A549 treated with CpdA at 1 μM for 4 hours (cell line): ENCODE measurements at places on chromosomes 1 and 21. TPM values are rescaled to one million over a fixed set of nuclear protein-coding genes. Genes with fewer than 3 reads are reported as not detected.

CA6 gene
- not detected in 5 replicates for total RNA-seq

SH3D21 gene
- 1.3 to 3.0 TPM (median 2.1 TPM) in 5 replicates for total RNA-seq

HTR1D gene
- 10.1 to 13.5 TPM (median 11.0 TPM) in 5 replicates for total RNA-seq

LRRC8C gene
- 14.9 to 19.1 TPM (median 17.8 TPM) in 5 replicates for total RNA-seq

ZYG11B gene
- 3.4 to 5.3 TPM (median 4.4 TPM) in 5 replicates for total RNA-seq

GPR61 gene
- total RNA-seq: not detected in 5 replicates

ICOSLG gene
- 1.8 to 2.9 TPM (median 2.4 TPM) in 5 replicates for total RNA-seq

DNAJC28 gene
- total RNA-seq: 0.10 to 0.61 TPM (median 0.43 TPM) in 5 replicates
